Osteoblast (primary cell): ENCODE measurements at places on chromosomes 4 and X. TPM values are rescaled to one million over a fixed set of nuclear protein-coding genes. Genes with fewer than 3 reads are reported as not detected.

- no peak for DNase-seq
Observed at GRCh38 chr4:176238826-176239225, 30.2 kb downstream of the ASB5 start.

TAB3 gene
- 15.2 and 16.2 TPM in 2 replicates for total RNA-seq

DNA sequence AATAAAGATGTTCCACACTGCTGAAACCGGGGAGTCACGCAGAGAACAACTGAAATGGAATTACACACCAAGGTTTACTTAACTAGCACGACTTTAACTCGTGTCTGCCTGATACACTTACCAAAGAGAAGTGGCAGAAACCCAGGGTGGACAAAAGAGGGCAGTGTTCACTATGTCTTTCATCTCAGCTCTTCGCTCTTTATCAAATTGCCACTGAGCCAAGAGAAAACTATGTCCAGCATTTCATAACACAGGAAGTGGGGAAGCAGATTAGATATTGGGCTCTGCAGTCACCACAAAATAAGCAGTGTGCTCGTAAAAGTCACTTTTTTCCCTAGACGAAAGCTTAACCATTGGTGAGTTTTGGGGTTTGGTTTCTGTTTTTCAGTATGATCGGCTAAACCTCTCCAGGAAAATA lies 155.7 kb downstream of the CHIC2 start:
- DNase-seq: no peak

- DNase-seq: no peak
Observed at GRCh38 chr4:114057746-114058145, 78.3 kb upstream of the ARSJ start.

GRCh38 chr4:4344915-4345527 lies 41.9 kb upstream of the NSG1 start:
- no peak for DNase-seq

DNA sequence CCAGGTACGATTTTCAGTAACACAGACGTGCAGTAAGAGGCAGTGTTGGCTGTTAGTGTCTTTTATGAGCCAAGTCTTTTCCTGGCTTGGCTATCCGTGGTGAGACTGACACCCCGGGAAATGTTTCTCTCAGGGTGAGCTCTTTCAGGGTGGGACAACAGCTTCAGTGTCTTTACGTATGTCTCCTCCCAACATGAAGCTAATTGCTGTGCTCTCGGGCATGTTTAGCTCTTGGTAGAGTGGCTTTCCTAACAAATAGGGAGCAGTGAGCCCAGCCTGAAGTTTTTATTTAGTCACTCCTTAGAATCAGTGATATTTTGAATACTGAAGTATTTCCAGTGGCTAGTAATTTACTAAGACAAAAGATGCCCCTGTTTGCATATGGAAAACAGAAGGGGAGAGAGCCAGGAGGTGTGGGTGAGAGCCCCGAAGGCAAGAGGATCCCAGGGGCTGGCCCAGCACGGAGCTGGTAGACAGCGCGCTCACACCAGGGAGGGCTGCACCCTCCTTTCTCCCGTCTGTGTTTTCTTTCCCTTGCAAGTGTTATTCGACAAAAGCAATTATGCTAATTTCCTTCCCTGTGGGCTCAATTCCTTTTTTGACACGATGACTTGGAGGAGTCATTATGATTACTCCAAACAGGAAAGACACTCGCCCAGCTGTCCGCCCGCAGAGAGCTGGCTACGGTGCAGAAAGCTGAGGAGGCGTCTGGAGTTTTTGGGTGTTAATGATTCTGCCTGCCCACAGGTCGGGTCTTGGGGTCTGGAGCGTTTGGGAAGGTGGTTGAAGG lies 47.7 kb downstream of the PDGFRA start:
- DNase-seq: peak; percentile 85

ATP7A gene
- 14.4 and 16.6 TPM in 2 replicates for total RNA-seq

TKTL2 gene
- total RNA-seq: not detected in 2 replicates

EDNRA gene
- total RNA-seq: 6.2 and 9.4 TPM in 2 replicates

SMR3B gene
- not detected in 2 replicates for total RNA-seq

GALNT7 gene
- total RNA-seq: 18.8 and 22.7 TPM in 2 replicates

DOK7 gene
- total RNA-seq: not detected in 2 replicates
